Colonic mucosa (tissue), 4 donors: ENCODE measurements at places on chromosomes 11 and 22.
A peak's percentile ranks its signal among the peaks of the same experiment; 100 is the strongest.

DNA sequence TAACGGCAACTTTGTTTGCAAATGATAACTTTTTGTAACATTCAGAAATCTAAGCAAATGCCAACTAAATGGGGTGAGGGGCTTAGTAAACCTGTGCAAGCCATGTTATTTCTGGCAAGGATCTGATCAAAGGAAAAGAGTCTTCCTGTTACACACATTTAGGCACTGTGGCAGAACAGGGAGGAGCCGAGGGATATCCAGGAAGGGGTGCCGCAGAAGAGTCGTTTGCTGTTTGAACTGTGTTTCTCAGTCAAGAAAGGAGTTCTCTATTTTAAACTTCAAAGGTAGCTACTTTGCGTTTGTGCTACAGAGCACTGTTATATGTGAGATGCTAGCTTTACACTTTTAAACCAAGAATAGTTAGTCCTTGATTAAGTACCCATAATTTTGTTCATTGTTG lies 175.5 kb downstream of the ETS1 start:
- DNase-seq: no peak

- DNase-seq: no peak
Measured at GRCh38 chr11:99925968-99926367, 761.1 kb upstream of the ARHGAP42 start.

- DNase-seq: no peak
Measured at GRCh38 chr22:24444729-24445466, 17.5 kb downstream of the ADORA2A start.

DNA sequence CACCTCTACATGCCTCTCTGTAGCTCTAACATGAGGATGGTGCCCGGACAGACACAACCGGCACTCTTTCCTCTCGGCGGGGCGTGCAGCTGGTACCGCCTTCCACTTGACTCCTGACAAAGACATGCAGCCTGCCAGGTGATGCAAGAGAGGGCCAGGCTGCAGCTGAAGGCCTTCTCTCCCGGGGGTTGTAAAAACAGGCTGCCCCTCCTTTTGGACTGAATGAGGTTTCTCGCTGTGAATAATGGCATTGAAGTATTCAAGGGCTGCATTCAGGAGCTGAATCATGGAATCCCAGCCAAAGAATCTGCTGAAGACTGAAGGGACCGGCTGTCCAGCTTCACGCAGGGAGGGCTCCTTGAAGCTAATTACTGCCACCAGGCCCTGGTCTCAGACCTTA lies 110.9 kb downstream of the GALNT18 start:
- no peak for DNase-seq

DNA sequence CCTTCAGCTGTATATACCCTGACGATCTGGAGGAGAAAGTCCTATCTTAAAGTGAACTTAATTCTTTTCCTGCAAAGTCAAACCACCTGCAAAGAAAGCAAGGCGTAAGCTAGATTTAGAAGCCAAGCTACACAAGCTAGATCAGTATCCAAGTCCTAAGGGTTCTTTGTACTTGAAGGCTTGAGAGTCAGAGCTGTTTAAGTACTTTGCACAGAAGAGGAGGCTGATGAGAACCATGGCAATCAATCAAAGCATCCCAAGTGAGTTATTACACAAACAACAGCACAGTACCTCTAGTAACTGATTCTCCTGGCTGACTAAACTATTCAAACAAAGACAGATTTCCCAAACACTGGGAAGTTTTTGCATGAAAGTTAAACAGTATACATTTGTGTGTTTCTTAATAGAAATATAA lies 1.9 kb downstream of the CDON start:
- DNase-seq: no peak

DNA sequence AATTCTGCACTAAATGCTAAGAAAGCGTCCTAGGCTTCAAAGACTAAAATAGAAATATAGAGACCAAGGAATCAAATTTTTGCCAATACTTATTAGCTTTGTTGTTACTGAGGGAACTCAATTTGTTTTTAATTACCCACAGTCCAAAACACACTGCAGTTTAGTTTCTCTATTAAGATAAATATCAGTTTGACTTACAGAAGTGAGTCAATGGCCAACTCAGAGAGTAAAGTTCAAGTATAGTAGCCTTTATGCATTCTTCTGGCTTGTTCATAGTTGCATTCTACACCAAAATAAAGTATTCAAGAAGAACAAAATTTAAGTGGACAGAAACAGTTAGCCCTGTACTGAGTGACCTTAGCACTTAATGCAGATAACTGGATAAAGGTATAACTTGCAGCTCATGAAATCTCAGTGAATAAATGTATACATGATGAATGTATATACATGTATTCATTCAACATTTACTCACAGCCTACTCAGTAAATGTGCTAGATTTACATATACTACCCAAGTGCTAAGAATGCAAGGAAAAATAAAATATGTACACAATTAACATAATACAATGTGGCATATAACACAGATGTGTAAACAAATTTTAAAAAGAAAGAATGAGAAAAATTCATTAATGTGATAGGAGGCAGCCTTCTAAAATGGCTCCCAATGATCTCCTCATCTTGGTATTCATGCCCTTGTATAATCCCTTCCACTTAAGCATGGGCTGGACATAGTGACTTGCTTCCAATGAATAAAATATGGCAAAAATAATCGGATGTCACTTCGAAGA lies 9.7 kb upstream of the RNF141 start:
- DNase-seq: no peak

GRCh38 chr11:66219846-66220565 lies 48.4 kb upstream of the RAB1B start:
- DNase-seq: no peak

DNA sequence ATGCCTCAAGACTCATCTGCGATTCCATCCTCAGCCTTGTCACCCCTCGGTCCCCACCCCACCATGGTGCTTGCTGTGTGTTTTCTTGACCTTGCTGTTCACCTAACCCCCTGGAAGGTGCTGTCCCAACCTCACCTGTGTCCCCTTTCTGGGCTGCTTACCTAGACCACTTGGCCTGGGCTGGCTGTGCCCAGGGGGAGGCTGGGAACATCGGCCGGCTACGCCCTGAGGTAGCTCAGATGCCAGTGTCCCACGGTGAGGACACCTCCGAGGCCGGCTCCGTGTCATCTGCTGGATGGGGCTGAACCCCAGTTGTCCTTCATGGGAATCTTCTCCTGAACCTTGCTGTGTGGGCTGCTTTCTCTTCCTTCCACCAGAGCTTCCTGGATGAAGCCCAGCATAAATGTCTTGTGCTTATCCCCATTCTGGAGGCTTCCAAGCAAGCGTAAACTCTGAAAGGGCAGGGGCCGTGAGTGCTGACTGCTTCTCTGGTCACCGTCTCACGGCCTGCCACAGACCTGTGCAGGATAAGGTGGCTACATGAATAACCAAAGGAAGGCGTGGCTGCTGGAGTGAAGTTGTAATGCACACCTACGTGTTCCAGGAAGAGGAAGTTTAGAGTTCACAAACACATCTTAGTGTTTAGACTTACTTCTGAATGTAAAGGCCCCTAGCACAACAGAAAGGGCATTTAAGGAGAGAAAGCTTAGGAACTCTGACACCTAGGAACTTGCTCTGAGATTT lies 724.3 kb downstream of the TBC1D22A start:
- DNase-seq: peak; percentile 27

- no peak for DNase-seq
Measured at GRCh38 chr22:31199187-31199586, 12.9 kb upstream of the LIMK2 start.

DNA sequence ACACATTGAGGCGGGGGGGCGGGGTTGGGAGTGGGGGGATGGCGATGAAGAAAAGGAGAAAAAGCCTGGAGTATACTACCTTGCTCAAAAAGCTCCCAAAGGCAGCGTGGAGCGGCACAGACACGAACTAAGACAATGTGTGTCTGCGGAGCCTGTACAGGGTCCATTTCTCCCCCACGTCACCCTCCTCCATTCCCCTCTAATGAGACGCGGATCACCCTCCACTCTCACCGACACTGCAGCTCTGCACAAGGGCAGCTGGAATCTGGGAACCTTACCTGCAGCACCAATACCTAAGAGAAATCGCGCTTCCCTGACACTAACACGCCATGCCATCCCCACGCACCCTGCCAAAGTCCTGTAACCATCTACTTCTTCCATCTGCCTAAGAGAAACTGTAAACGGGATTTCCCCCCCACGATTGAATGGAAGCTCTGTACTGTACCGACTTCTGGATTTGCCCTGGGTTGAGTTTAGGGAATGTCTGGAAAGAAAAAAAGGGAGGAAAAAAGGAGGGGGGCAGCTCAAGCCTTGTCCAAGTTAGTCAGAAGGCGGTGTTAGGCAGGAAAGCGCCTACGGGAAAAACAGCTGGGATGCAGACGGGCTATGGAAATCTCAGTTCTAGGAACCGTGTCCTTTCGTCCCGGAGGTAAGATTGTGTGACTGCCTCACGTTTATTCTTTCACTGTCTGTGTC lies 125.7 kb upstream of the C11orf58 start:
- DNase-seq: no peak

GRCh38 chr11:90134478-90135003 lies at the start of gene NAALAD2:
TSS of gene NAALAD2 (plus strand) at chr11:90134663. CDS start at chr11:90134759, 96 bp downstream.
- peak; percentile 22 for DNase-seq

- DNase-seq: no peak
Measured at GRCh38 chr11:7651140-7651551, 22.2 kb downstream of the CYB5R2 start.

DNA sequence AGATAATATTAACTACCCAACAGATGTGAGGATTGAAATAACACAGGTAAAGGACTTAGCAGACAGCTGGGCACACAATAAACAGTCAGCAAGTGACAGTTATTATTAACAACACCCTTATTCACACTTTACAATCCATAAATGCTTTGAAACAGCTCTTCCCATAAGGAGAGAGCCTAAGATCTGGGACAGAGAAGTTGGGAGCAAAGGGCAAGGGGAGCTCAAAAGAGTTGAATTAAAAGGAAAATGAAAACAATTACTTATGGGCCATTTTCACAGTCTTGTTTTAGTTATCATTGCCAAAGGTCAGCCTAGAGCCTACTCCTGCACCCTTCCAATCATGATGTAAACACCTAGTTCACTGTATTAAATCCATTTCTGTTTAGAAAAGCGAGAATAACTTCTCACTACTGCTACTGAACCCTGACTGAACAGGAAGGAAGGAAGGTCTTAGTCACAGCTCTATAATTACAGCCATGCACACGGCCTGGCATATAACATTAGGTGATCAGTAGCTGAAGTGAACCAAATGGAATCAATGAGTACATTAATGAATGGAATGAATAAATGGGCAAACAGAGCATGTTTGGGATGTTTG lies 111.3 kb downstream of the PLEKHA7 start:
- no peak for DNase-seq

- no peak for DNase-seq
Measured at GRCh38 chr11:72818971-72819370, 4.8 kb downstream of the ATG16L2 start.

GRCh38 chr11:16372355-16372754 lies 16.0 kb upstream of the SOX6 start:
- no peak for DNase-seq

GRCh38 chr22:38973289-38974169 lies 8.6 kb upstream of the APOBEC3B start:
- DNase-seq: peak; percentile 53

- peak; percentile 34 for DNase-seq
Measured at GRCh38 chr11:19460718-19461405, 220.1 kb upstream of the E2F8 start.

DNA sequence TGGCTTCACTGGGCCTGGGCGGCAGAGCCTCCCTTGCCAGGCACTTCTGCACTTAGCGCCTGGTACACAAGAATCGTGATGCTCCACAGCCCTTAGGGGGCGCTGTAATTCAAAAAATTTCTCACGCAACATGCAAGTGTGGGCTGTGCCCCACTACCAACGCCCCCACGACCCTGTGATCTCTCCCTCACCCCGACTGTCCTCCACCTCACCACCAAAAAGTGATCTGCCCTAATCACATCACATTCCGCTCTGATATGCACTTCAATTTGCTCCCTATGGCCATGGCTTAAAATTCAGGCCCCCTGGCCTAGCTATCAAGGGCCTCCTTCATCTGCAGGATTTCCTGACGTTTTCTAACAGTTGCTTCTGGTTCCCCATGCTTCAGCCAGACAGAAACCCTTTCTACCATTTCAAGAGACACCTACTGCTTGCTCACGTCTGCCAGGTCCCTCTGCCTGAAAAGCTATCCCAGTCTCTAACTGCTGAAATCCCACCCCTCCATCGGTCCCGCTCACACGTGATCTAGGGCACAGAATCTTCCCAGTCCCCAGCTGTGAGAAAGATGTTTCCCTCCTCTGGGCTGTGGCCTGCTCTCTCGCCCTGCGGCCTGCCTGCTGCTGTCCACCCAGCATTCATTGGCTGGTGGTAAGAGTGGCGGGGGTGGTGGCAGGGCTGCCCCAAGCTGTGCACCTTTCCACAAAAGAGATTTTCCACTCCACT lies 27.9 kb upstream of the LRRC32 start:
- DNase-seq: no peak

GRCh38 chr11:107157146-107157808 lies 139.0 kb upstream of the GUCY1A2 start:
- DNase-seq: no peak

- DNase-seq: no peak
Measured at GRCh38 chr11:43222215-43222614, 89.6 kb upstream of the API5 start.

DNA sequence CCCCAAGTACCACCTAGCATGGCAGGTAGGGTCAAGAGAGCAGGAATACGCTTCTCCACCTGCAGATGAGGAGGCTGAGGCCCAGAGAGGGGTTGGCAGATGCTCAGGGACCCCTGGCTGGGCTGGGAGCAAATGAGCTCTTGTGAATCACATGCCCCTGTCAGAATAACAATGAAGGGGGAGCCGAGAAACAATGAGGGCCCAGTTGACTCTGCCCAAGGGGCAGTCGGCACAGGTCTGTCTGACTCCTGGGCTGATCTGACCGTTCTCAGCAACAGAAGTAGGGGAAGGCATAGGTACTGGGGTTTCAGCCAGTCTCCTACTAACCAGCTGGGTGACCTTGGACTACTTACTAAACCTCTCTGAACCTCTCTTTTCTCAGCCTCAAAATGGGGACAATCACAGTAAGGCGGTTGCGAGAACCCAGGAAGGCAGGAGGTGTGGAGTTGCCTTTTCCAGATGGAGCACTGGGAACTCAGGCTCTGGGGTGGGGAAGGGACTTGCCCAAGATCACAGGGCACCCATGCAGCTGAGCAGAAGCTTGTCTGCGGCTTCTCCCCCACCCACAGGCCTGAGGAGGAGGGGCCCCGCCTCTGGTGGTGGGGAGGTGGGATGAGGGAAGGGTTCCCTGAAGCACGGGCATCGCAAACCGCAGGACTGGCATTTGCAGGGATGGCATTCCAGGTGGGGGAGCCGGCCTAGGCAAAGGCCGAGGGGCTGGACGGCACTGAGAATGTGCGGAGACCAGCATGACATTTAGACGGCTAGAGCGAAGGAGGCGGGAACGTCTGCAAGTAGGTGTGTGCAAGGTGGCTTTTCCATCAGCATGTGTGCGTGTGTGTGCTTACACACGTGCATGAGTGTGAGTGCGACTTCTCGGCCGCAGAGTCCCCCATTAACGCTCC lies 163.0 kb downstream of the MN1 start:
- no peak for DNase-seq

- no peak for DNase-seq
Measured at GRCh38 chr11:28482666-28483065, 374.5 kb downstream of the METTL15 start.

- peak; percentile 51 for DNase-seq
Measured at GRCh38 chr22:44753189-44754042, 1.0 kb downstream of the ARHGAP8 start.

GRCh38 chr11:94785509-94785908 lies 17.4 kb downstream of the AMOTL1 start:
- DNase-seq: no peak

GRCh38 chr11:44624761-44625221 lies 59.3 kb downstream of the CD82 start:
- DNase-seq: peak; percentile 12

- DNase-seq: no peak
Measured at GRCh38 chr11:80155412-80156017, 714.7 kb upstream of the TENM4 start.

GRCh38 chr11:128714881-128715280 lies 21.0 kb downstream of the FLI1 start:
- DNase-seq: no peak
